Midbrain (tissue), 1 donor: ENCODE measurements at places on chromosomes 11 and 22.

- DNase-seq = no peak
Observed at GRCh38 chr11:44615913-44616791, 50.7 kb downstream of the CD82 start.

DNA sequence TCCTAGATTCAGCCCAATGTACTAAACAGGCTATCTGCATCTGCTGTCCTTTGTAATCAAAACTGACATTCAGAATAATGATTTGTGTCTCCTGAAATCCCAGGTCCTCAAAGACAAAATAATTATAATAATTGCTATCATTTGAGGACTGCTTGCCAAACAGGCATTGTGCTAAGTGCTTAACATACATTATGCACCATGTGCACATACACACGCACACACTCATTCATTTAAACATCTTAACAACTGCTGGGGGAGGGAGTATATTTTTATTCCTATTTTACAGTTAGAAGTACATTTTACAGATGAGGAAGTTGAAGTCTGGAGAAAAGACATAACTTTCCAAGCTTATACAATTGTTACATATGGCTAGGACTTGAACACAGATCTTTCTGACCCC is 308.0 kb upstream of the ZC3H12C start:
- DNase-seq = no peak

DNA sequence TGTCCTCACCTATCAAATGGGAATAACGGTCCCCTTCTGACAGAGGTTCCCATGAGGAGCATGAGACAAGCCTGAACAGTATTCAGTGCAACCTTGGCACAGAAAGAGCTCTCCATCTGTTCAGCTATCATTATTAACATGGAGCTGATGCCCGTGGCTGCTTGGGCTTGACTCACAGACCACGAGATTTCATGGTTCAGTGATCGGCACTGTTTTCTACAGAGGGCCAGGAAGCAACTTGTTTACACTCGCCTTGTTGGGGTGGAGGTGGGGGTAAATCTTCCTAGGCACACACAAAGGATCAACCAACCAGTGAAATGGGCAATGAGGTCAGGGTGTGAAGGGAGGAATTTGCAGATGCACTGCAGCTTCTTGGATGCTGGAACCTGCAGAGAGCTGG is 88.2 kb downstream of the CWC15 start:
- DNase-seq = no peak

GRCh38 chr11:111344032-111344431 is 35.0 kb downstream of the POU2AF1 start:
- DNase-seq = no peak

- DNase-seq = no peak
Observed at GRCh38 chr11:32231909-32232493, 141.1 kb downstream of the RCN1 start.
